ENCODE measurements at places on chromosomes 13 and 19.

DNA sequence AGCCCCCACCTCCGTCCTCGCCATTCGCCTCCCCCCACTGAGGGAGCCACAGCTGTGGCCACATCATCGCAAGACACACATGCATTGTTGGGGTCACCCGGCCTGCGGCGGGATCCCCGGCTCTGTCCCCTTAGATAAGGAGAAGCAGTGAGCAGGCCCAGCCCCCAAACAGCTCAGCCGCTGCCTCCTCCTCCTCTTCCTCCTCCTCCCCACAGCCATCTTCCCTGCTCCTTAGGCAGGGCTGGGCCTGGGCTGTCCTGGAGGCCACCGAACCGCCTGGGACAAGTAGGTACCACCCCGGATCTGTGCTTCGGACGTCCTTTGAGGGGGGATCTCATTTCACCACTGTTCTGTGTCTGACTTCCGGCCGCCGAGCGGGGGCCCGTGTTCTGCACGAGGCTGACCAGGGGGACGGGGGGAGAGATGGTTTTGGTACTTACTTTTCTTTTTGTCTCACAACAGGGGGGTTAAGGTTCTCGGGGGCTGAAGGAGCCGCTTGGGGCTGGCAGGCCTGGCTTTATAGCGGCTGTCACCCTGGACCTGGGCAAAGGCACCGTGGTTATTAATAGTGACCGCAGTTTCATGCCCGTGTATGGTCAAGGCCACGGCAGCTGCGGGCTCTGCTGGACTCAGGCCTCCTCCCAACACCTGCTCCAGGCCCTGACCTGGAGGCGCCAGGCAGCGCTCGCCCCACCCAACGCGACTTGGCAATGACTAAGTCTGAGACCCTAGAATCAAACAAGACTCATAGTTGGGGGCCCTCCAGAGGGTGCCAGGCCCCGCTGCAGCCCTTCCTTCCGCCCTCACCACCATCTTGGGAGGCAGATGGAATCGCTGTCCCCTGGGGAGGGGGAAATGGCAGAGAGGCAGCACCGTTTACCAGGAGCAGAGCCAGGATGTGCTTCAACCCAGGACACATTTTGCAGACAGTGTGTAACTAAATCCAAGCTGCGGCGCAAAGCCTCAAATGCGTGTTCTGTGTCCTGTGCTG lies 18.3 kb downstream of the NMRK2 start:
- no peak for DNase-seq

- no peak for DNase-seq
These were observed 113.9 kb downstream of the SLC7A1 start for GRCh38 chr13:29481603-29482002.

GRCh38 chr19:13164343-13165161 lies 14.3 kb downstream of the IER2 start:
- DNase-seq, result no peak

DNA sequence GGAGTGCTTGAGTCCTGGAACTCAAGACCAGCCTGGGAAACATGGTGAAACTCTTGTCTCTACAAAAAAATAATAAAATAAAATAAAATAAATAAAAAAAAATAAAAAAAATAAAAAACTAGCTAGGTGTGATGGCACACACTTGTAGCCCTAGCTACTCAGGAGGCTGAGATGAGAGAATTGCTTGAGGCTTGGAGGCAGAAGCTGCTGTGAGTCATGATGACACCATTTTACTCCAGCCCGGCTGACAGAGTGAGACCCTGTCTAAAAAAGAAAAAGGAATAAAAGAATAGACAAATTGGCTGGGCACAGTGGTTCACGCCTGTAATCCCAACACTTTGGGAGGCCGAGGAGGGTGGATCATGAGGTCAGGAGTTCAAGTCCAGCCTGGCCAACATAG lies 1168.9 kb downstream of the SLITRK5 start:
- no peak for DNase-seq

GRCh38 chr13:20142023-20142926 lies 18.6 kb downstream of the GJA3 start:
- no peak for DNase-seq

DNA sequence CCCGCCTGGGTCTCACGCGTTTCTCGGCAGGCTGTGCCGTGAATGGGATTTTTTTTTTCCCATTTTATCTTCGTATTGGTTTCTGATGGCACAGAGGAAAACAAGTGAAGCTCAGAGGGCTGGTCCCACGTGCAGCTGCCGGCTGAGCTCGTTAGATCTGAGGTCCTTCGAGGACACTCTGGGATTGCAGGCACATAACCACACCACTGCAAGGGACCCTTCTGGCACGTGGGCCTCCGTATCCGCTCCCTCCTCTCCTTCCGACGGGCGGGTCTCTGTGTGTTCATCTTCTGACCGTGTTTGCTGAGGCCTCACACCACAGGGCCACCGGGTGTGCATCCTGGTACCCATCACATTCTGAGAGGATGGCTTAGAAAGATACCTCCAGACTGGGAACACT lies 16.6 kb downstream of the CFD start:
- DNase-seq, result no peak

- DNase-seq, result no peak
These were observed 17.4 kb upstream of the PLPP2 start for GRCh38 chr19:308471-309205.

DNA sequence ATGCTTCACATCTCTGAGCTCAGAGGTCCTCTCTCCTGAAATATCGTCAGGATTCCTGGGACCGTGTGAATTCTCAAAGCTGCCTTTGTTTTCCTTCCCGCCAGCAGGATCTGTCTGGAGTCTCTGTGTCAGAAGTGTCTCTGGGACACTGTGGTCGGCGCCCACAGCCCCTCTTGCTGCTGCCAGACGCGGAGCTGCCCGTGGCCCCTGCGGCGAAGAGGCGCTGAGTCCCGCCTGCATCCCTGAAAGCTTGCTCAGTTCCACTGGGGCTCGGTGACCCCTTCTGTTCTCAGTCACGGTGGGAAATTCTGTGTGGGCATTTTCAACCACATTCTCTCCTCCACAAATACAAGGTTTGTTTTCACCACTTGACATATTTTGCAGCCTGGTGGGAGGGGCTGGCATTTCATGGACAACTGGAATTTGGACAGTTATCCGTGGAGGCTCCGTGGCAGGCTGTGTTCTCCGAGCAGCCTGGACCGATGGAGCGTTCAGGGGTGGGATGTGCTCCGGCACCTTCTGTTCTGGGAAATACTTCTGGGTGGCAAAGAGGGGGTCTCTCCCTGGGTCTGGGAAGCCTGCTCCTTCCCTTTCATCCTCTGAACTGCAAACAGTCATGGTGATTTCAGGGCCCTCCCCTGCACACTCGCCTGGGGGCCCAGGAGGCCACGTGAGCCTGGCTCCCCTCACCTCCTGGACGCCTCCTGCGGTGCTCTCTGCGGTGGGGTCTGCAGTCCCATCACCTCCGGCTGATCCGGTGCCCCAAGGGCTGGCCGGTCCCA lies 42.6 kb upstream of the GRTP1 start:
- DNase-seq, result no peak

DNA sequence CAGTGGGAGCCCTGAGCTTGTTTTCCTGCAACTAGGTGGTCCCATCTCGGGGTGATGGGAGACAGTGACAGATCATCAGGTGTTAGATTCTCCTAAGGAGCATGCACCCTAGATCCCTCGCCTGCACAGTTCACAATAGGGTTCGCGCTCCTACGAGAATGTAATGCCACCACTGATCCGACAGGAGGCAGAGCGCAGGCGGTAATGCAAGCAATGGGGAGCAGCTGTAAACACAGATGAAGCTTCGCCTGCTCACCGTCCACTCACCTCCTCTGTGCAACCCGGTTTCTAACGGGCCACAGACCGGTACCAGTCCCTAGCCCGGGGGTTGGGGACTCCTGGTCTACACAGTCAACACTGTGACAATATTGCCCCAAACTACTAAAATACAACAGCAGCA lies 38.8 kb downstream of the CARD8 start:
- no peak for DNase-seq

GRCh38 chr19:46056536-46056935 lies 15.7 kb upstream of the IGFL4 start:
- DNase-seq, result no peak

- no peak for DNase-seq
These were observed 15.8 kb downstream of the ADPRHL1 start for GRCh38 chr13:113437408-113438010.

- no peak for DNase-seq
These were observed 2.5 kb downstream of the KPNA3 start for GRCh38 chr13:49789968-49790367.

DNA sequence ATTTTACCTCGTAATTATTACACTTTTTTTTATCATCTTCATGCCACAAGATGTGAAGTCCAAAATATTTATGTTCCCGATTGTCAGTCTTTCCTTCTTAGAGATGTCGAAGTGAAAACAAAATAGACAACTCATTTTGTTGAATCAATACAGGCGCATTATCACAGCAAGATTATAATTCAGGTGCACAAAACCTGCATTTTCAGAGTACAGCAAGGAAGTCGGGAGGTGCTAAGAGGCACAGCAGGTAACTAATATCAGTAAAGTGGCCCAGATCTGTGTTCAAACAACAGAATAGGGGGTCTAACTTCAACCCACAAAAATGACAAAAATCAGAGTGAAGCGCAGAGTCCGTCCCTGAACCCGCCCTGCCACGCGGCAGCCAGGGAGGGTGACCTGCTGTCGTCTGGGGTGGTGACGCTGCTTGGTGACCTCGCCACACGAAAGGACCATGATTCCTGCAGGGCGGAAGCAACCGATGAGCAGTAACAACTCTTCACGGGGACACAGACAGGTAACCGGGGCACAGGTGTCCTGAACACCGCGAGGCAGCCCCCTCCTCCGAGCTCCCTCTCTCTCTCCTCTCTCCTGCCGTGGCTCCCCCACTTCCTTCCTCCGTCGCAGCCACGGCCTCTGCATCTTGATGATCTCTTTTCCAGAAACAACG lies 50.9 kb upstream of the SPACA7 start:
- DNase-seq, result no peak

DNA sequence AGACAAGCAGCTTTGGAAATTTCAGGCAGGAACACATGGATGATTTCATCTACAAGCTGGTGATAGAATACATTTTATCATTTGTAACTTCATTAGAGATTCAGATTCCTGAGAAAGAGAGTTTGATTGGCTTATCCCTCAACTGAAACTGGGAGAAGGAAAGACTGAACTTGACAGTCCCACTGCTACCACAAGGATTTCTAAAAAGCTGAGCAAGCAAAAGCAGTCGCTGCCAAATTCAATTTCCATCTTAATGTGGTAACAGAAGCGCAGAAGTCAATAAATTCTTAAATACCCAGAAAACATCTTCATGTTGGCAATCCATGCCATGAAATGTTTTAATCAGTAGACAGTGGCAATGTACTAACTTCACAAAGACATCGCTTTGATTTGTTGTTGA lies 172.1 kb upstream of the DACH1 start:
- DNase-seq, result no peak

DNA sequence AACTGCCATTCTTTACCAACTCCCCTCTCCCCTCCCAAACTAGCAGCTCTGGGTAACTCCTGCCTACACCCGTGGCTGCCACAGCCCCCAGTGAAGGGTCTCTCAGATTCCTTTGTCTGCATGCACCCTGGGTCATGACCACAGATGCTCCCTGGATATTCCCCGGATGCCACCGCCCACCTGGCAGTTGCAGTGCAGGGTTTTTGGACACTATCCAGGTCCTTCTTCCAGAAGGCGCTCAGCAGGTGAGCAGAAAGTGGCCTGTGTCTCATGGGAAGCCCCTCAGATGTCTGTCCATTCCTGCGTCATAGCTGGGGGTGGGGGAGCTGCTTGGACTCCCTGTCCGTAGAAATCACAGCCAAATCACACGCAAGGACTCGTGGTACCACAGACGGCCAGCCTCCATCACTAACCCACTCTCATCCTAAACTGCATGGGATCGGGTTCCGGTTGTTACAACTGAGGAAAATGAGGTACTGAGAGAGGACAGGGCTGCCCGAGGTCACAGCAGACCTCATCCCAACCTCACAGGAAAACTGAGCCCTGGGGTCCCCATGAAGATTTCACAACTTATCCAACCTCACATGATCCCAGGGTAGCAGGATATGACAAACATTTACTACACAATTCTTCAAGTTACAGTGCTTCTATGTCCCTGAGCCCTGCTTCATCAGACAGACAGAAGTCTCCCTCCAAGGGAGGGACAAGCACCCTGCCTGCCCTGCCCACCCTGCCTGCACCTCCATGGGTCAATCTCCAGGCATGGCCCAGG lies 38.6 kb downstream of the ELL start:
- no peak for DNase-seq

DNA sequence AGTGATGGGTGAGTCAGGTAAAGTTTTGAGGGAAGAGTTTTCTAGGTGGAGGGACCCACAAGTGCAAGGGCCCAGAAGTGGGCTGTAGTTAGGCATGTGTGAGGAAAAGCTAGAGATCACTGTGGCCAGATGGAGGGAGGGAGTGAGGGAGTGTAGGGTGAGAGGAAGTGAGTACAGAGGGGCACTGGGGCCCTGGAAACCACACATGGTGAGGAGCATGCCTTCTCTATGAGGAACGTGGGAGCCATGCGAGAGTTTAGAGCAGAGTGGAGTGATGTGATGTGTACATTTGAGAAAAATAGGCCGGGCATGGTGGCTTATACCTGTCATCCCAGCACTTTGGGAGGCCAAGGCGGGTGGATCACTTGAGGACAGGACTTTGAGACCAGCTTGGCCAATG lies 14.7 kb upstream of the SHKBP1 start:
- DNase-seq, result no peak

GRCh38 chr13:53126841-53127245 lies 98.2 kb downstream of the OLFM4 start:
- DNase-seq, result no peak

GRCh38 chr19:51799034-51799773 lies 4.2 kb downstream of the FPR3 start:
- no peak for DNase-seq

GRCh38 chr19:51702825-51703574 lies 9.9 kb downstream of the SPACA6 start:
- no peak for DNase-seq

DNA sequence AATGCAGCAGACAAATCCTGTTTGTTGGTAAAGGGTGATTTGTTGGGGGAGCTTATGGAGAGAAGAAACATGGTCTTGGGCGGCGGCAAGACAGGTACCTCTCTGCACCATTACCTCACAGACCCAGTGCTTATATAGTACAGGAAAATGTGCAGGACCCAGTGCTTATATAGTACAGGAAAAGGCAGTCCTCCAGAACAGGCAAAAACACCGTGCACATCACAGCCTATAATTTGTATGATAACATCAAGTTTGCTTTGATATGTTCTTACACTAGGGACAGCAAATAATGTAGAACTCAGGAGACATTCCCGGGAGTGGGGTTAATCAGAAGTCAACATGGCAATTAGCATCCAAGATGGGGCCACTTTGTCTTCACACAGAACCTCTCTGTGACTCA lies 20.9 kb downstream of the VAV1 start:
- no peak for DNase-seq

GRCh38 chr13:110212529-110212928 lies 94.4 kb downstream of the COL4A1 start:
- no peak for DNase-seq

DNA sequence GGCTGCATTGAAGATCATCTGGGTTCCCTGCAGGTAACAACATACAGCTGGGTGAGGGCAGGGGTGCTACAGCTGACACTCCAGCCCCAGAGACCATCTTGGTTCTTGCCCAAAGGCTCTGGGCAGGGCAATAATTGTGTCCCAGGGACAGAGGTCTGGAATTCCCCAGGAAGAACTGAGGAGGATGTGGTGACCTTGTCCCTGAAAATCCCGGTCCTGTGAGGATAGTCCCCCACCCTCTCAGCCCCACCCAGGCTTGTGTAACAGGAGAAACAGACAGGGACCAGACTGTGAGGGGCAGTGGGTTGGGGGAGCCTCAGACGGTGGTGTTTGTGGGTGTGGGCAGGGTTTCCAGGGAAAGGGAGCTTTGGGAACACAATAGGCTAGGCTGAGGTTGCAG lies 63.5 kb downstream of the COLGALT1 start:
- no peak for DNase-seq

- DNase-seq, result no peak
These were observed 101.4 kb downstream of the ABCC4 start for GRCh38 chr13:95199896-95200295.
